SHP77 (cell line): ENCODE measurements at places on chromosomes 1 and 21.

GRCh38 chr1:246923482-246923881, 8.3 kb downstream of the AHCTF1 start:
- DNase-seq = no peak

DNA sequence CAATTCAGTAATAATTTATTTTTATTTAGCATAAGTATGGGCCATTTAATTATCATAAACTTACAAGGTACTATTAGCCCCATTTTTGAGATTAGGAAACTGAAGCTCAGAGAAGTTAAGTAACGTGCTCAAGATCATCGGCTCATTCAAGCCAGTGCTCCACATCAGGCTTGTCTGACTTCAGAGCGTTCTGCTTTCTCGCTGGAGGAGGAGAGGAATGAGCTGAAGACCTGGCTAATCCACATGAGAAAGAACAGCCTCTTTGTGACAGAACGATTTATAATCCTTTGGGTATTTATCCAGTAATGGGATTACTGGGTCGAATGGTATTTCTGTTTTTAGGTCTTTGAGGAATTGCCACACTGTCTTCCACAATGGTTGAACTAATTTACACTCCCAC, 39.7 kb downstream of the DDX20 start:
- no peak for DNase-seq

GRCh38 chr1:86322241-86322640, 73.9 kb downstream of the ODF2L start:
- DNase-seq = no peak

DNA sequence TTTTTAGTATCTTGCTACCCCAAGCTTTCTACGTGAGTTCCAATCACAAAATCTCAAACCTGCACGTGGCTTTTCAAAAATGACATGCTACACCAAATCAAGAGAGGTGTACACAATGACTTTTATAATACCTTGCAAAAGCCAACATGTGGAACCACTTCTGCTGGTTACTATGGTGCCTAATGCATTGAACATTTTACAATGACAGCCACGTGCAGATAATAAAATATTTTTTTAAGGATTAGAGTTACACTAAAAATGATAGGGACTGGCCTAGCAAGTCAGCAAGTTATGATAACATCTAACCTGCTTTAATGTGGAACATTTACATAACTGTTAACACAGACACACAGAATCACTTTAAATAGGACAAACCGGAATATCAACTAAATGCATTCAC, 30.2 kb downstream of the EYA3 start:
- no peak for DNase-seq

DNA sequence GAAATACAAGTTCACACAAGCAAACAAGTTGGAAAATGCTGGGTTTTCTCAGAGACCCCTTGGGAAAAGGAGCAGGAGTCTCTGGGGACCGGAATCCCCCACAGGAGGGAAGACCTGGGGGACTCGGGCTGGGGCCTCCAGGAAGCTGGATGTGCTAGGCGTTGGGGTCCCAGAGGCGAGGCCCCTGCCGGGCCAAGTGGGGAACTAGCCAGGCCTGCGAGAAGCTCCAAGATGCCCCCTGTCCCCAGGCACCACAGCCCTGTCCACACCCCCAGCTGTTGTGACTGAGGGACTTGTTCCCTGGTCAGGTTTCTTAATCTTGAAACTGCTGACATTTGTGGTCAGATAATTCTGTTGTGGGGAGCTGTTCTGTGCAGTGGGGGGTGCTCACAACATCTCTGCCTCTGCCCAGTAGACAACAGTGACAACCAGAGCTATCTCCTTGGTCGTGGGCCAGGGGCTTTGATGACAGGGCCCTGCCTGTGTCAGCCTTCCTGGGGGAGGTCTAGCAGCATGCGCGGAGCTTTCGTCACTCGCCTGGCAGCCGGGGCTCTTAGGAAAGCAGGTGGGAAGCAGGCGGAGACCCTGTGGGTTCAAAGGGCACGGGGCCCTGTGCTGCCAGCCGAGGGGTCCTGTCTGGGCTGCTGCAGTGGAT, 126.4 kb upstream of the ARHGEF16 start:
- no peak for DNase-seq

- no peak for DNase-seq
Measured at GRCh38 chr21:37249112-37249904, 17.8 kb downstream of the VPS26C start.

GRCh38 chr1:41386196-41386663, 25.0 kb downstream of the FOXO6 start:
- no peak for DNase-seq

DNA sequence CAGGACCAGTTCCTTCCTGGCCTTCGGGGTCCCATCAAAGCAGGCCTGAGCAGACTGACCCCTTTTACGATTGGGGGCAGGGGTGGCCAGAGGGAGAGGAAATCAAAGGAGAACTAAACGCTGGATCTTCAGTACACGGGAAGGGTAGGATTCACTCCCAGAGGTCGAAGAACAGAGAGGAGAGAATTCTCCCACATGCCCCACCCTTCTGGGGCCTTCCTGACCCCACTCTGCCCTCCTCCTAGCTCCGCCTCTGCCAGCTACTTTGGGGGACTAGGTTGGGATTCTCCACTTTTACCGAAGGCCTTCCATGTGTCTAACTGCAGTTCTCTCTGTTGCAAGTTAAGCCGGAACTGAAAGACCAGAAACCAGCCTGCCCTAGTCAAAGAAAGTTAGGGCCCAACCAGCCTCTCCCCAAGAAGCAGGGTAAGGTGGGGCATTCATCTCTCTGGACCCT, 654 bp upstream of the ARHGEF2 start:
- no peak for DNase-seq

DNA sequence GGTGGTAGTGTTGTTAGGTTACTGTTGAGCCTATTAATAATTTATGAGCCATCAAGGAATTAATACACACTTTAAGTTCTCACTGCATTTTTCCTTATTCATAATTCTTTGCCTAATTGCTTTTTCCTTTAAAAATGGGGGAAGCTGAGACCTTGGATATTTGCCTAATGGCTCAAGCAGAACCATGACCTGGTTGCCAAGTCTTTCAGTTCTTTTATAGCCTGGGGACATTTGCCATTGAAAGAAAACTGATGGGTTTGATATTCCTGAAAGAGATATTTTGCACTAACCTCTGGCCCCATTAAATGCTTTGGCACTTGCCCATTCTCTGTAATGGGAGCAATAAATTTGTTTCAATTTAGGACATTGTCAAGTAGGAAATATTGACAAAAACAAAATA, 18.5 kb upstream of the LRRC53 start:
- DNase-seq = no peak

DNA sequence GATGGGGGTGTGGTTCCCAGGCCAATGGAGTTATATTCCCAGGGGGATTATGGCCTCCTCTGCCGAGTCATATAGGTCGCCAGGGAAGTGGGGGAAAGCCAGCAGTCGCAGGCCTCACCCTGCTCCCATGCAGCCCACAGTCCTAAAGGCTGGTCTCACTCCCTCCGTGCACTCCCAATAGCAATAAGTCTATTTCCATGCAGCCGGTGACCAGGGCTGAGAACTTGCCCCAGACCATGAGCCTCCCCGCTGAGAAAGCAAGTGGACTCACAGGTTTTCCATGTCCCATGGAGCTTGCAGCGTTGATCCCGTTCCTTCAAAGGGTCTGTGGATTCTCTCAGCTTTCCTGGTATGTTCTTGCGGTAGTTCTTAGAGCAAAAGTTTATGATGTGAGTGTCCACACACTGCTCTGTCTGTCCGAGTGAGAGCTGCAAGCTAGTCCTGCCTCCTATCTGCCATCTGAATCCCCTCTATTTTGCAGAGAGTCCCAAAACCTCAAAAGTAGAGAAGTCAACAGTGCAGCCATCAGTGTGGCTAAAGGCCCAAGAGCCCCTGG, 81.7 kb upstream of the TMPRSS2 start:
- DNase-seq = no peak

GRCh38 chr1:93847811-93848288, 31.2 kb downstream of the DNTTIP2 start:
- peak; percentile 81 for DNase-seq

DNA sequence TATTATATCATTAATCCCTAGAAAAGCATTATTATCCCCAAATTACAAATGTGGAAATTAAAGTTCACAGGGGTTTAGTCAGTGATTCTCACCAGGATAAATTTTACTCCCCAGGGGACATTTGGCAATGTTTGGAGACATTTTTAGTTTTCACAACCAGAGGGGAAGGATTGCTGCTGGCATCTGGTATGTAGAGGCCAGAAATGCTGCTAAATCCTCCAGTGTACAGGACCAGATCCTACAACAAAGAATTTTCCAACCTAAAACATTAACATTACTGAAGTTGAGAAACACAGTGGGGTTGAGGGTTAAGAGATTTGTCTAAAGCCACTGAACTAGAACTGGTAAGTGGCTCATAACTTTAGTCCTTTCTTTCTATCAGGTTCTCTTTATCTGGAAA, 162.0 kb upstream of the SYT6 start:
- no peak for DNase-seq

DNA sequence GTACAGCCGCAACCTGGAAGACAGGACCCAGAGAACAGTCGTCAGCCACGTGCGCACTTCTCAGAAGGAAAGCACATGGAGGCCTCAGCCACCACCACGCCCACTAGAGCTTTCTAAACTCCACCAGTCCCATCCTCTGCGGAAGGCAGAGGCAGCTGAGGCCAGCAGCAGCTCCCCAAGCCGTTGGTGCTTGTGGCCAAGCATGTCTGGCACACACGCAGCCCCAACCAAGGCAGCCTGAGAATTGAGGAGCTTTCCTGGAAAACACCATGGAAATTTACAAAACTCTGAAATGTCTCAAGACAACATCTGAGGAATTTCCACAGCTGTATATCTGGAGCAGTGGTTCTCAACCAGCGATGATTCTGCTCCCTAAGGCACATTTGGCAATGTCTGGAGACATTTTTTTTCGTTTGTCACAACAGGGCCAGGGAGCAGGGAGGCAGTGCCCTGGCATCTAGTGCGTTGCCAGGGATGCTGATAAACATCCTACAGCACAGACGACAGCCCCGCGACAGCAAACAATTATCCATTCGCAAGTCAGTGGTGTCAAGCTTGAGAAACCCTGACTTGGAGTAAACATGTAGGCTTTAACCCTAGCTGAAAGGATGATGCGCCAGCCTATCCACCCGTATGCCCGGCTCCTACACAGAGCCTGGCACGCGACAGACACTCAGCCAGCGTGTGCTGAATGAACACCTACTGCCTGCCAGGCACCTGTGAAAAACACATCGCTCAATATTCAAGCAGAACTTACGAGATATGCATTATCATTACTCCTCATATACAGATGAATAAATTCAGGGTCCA, 24.7 kb downstream of the NPHP4 start:
- no peak for DNase-seq

- peak; percentile 8 for DNase-seq
Measured at GRCh38 chr1:174999936-175000696, at the start of gene CACYBP. CACYBP (plus strand) TSS chr1:174999947; CDS start chr1:175000181, 234 bp downstream.

DNA sequence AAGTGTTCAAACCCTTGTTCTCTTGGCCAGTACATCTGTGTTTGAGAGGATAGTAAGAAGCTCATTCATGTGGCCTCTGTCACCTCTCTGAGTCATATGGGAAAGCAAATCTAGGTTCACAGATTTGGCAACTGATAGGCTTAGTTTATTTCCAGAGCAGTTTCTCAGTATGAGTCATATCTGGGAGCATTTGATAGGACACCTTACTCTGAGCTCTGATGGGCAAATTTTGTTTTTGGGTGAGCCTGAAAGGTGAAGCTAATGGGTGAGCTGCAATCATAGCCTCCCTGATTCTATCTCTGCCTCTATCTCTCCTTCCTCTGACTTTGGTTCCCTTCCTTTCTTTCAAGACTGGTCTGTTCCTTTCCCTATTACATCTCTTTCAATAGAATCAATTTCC, 134.4 kb downstream of the S1PR1 start:
- no peak for DNase-seq

DNA sequence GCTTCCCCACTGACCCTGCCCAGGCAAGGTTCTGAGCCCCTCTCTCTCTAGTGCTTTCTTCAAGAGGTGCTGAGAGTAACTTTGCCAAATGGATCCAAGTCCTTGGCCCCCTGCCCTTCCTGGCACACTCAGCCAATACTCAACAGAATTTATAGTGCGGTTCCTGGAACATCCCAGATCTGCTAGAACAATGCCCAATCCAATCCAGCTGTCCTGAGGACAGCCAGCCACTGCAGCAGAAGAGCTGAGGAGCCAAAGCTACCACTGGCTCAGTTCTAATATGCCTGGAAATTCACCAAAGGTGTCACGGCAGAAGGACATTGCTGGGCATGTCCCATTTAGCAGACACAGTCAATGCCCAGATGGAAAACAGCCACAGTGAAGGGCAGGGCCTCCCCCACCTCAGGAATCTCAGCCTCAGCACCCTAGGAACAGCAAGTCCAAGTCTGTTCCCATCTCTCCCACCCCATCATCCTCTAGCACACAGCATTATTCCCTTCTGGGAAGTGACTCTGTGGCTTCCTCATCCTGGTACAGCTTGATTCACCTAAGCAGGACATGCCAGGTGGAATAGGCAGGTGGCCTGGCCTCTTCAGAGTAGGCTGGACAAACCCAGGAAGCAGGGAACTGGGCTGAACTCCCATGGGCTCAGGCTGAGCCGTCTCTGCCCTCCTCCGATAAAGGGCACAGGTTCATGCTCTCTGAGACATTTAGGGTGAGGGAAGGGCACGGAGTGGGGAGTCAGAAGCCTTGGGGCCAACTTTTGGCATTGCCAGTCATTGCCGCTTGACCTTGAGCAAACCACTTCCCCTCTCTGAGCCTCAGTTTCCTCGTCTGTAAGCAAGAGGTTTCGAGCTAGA, 24.6 kb downstream of the PMVK start:
- DNase-seq = no peak

GRCh38 chr1:201016943-201017827, 6.3 kb downstream of the KIF21B start:
- DNase-seq = no peak

GRCh38 chr1:168763031-168763430, 34.0 kb upstream of the DPT start:
- no peak for DNase-seq

GRCh38 chr1:114718661-114719423, 2.3 kb upstream of the NRAS start:
- DNase-seq = no peak

DNA sequence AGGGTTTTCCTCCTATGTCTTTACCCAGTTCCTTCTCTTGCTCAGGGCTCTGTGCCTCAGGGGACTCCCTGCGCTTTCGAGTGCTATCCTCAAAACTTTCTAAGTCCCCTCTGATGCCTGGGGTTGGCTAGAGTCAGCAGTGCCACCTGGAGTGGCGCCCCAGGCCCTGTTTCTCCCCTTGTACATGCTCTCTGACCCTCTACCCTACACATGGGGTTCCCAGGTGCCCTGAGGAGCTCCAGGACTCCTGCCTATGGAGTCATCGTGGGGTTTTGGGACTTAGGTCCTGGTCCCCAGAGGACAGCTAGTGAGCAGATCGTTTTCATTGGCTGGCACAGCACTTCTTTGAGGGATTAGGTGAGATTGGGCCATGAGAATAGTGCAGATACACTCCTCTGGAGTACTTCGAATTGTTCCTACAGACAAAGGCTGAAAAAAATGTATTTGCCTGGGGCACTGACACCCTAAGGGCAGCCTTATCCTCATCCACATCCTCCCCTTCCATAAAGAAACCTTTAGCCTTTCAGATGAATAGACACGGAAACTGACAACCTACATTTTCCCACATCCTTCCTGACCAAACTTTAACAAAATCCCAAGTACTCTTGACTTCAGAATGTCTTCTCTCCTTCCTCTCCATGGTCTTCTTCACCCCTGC, 41.5 kb downstream of the LGR6 start:
- DNase-seq = no peak
